ENCODE measurements at places on chromosomes 6 and 20.

DNA sequence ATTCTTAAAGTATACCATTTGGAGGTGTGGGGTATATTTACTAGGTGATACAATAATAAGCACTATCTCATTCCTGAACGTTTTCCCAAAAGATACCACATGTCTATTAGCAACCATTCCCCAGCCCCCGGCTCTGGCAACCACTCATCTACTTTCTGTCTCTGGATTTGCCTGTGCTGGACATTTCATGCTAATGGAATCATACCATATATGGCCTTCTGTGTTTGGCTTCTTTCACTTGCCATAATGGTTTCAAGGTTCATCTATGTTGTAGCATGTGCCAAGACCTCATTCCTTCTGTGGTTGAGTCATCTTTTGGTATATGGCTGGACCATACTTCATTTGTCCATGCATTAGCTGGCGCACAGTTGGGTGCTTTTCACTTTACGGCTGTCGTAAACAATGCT, 39.7 kb downstream of the BCAS4 start:
- no peak for DNase-seq

DNA sequence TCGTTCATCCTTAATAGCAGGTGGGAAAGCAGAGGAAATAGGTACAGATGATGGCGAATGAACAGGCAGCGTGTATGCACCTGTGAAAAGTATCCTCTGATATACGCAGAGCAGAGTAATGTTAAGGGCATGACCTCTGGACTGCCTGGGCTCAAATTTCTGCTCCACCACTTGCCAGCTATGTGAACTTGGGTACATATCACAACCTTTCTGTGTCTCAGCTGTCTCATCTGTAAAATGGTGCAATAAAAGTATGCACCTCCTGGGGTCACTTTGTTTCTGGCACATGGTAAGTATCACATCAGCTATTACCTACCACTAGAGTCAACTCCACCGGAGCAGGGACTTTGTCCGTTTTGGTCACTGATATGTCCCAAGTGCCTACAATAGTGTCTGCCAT, 2.5 kb downstream of the OCSTAMP start:
- DNase-seq = no peak

- DNase-seq = no peak
Observed at GRCh38 chr20:44537993-44538392, 16.1 kb upstream of the SERINC3 start.

DNA sequence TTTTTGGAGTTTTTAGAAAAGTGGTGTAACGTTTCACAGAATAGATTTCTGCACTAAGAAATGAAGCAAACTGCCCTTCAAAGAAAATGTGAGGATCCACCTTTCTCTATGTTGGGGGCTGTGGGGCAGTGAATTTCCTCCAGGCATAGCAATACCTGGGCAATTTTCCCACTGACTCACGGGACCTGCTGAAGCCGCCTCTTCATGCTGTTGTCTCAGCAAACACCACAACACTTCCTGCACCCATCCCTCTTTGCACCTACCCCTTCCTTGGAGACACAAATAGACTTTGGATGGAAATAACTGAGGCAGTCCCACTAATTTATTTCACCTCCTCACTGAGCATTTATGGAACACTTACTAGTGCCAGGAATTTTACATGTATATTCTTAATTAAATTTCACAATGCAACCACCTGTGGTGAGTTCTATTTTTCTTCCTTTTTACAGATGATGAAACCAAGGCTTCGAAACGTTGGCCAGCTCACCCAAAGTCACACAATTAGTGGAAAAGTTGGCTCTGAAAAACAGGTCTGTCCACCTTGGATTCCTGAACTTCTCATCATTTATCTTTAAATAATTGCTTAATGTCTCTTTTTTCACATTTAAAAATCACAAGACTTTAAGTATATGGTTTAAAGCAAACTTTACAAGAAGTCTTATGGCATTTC, 17.2 kb upstream of the ADGRF1 start:
- no peak for DNase-seq
